ENCODE measurements at places on chromosomes 13 and 19. TPM values are rescaled to one million over a fixed set of nuclear protein-coding genes. Genes with fewer than 3 reads are reported as not detected.

CAPN12 gene
- total RNA-seq = 4.2 TPM

ZNF569 gene
- total RNA-seq = 8.4 TPM

TPTE2 gene
- total RNA-seq = 0.42 TPM

CCL25 gene
- total RNA-seq = not detected

BST2 gene
- 920 TPM for total RNA-seq

ZNF850 gene
- total RNA-seq = 11.8 TPM

C1QTNF9 gene
- total RNA-seq = not detected

TMEM255B gene
- total RNA-seq = 21.0 TPM

PRR22 gene
- total RNA-seq = 0.28 TPM

DNA sequence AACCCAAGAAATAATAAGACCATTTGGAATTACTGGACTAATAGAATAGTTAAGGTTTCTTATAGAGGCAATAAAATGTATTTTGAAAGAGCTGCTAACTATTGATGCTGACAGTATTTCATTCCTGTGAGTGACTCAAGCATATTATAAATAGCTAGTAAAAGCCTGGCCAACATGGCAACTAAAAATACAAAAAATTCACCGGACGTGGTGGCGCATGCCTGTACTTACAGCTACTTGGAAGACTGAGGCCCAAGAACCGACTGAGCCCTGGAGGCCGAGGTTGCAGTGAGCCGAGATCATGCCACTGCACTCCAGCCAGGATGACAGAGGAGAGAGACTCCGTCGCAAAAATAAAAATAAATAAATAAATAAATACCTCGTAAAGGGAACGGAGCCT lies 5.4 kb upstream of the ICAM3 start:
- H3K27ac ChIP-seq = no peak overlapping the region
- no peak overlapping the region for H3K4me3 ChIP-seq

DNA sequence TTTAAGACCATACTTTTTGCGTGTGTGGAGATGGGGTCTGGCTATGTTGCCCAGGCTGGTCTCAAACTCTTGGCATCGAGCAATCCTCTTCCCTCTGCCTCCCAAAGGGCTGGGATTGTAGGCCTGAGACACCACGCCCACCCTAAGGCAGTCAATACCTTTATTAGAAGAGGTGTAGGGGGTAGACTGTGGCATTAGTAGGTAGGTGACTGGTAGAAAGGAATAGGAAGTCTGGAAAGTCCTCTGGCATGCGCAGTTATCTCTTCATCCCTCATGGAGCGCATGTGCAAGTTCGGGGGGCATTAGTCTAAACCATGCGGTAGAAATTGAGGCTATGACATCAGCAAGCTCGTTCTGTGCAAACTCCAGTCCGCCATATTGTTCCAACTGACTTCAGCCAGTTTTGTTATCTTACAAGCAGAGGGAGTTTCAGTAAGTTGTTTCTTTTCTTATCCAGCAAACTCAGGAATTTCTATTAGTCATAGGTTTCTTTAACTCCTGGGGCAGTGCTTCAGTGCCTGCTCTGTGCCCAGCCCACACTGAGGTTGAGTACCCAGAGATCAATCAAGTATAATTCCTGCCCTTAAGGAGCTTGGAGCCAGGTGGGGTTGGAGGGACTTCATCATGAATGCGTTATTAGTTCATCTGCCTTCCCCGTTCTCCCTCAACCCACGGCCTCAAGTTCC lies 7.3 kb upstream of the RANBP3 start:
- no peaks in the 10 kb centered on the region for H3K4me1 ChIP-seq
- H3K27me3 ChIP-seq = no peaks in the 10 kb centered on the region
- H3K27ac ChIP-seq = no peak overlapping the region
- peak; percentile 39 for DNase-seq
- no peaks in the 10 kb centered on the region for H3K36me3 ChIP-seq

DNA sequence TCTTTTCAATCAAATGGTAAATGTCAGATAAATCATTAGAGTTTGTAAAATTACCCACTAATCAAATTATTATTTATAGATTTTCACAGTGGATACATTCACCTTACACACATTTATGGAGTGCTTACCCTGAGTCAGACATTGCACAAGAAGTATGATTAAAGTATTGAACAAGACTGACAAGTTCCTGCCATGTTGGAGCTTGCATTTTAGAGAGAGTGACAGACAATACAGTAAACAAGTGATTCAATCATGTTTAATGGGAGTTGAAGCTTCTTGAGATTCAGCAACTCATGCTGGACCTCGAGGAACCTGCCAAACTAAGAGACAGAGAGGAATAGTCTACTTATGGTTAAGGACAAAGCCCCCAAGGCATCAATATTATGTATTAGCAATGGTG lies 487.8 kb downstream of the PCDH17 start:
- no peaks in the 10 kb centered on the region for H3K36me3 ChIP-seq
- no peak overlapping the region for H3K27ac ChIP-seq
- DNase-seq = no peak
- H3K4me3 ChIP-seq = no peak overlapping the region

DNA sequence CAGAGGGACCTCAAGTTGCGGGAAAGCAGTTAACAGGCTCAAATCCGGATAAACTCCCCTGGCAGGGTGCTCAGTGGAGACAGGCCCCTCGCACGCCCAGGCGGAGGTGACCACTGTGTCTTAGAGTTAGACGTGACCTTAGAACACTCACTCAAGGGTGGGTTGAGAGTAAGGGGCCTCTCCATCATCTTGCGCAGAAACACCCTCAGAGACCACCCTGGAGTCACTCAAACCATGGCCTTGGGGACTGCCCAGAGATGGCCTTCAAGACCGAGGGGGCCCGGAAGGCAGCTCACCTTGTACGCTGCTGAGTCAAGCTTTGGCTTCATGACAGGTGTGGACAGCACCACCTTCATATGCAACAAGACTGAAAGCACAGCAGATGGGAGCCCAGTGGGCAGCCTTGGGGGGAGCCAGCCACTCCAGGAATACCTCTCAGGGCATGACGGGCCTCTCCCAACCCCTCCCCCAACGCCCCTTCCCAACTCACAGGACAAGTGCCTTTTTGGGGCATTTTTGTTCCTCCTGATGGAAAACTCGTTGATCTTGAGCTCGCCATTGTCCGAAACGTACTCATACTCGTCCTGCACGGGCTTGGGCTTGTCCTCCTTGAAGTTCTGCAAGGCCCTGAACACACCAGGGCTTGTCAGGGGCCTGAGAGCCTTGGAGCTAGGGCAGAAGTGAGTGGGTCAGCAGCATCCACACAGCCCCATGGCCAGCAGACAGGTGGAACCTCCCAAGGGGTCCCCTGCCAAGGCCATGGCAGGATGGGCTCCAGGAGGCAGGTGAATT lies 229.2 kb downstream of the TUBA3C start:
- H3K27me3 ChIP-seq = no peaks in the 10 kb centered on the region
- no peaks in the 10 kb centered on the region for H3K36me3 ChIP-seq
- H3K27ac ChIP-seq = no peak overlapping the region

- no peaks in the 10 kb centered on the region for H3K27me3 ChIP-seq
- no peak for DNase-seq
- no peak overlapping the region for H3K4me3 ChIP-seq
- no peaks in the 10 kb centered on the region for H3K36me3 ChIP-seq
- no peak overlapping the region for H3K27ac ChIP-seq
Measured at GRCh38 chr13:90352763-90353162, 994.7 kb upstream of the MIR17HG start.

GRCh38 chr13:74450964-74451363 lies 316.8 kb upstream of the KLF12 start:
- no peak overlapping the region for H3K27ac ChIP-seq
- no peaks in the 10 kb centered on the region for H3K27me3 ChIP-seq
- no peaks in the 10 kb centered on the region for H3K36me3 ChIP-seq
- DNase-seq = no peak
- peaks cover 17% of the 10 kb centered on the region for H3K4me1 ChIP-seq
- no peak overlapping the region for H3K4me3 ChIP-seq

GRCh38 chr19:49775742-49776370 lies 9.1 kb downstream of the AP2A1 start:
- H3K36me3 ChIP-seq = no peaks in the 10 kb centered on the region
- no peaks in the 10 kb centered on the region for H3K27me3 ChIP-seq
- no peak overlapping the region for H3K4me3 ChIP-seq
- no peak for DNase-seq
- H3K27ac ChIP-seq = no peak overlapping the region
- H3K4me1 ChIP-seq = no peaks in the 10 kb centered on the region

DNA sequence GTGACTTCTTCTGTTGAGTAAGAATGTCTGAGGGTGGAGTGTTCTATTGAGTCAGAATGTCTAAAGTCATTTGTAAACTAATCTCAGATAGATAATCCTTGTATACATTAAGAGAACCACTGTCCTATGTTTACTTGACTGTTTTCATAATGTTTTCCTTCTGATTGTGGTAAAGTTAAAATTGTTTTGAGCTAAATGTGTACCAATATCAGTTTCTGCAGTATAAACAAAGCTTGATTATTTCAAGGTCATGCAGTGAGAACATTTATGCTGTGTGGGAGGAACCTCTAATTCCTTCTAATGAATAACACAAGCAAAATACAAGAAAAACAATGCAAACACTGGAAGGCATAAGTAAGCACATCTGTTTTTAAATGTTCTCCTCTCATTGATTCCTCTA lies 434.6 kb downstream of the FGF14 start:
- H3K27me3 ChIP-seq = no peaks in the 10 kb centered on the region
- DNase-seq = no peak
- no peak overlapping the region for H3K4me3 ChIP-seq
- H3K36me3 ChIP-seq = no peaks in the 10 kb centered on the region

DNA sequence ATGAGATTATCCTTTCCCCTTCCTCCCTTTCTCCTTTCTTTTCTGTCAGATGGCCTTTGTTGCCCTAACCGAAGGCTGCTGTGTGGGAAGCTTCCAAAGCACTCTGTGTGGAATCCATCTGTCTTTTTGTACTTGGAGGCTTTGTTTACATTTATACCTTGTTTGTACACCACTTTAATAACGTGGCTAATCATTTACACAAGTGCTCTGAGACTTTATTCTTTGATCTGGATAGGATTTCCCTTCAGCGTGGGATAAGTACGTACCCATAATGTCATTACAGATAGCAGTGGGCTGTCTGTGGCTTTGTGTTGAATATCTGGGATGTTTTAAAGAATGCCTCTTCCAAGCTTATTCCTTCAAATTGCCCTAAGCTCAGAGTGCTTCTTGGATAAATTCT lies 684.7 kb upstream of the SLITRK5 start:
- no peak for DNase-seq
- no peak overlapping the region for H3K4me3 ChIP-seq
- H3K27me3 ChIP-seq = no peaks in the 10 kb centered on the region
- H3K4me1 ChIP-seq = no peaks in the 10 kb centered on the region

- no peaks in the 10 kb centered on the region for H3K4me1 ChIP-seq
- no peak overlapping the region for H3K4me3 ChIP-seq
- no peak overlapping the region for H3K27ac ChIP-seq
- H3K36me3 ChIP-seq = no peaks in the 10 kb centered on the region
- no peak for DNase-seq
Measured at GRCh38 chr13:22748866-22749577, 431.8 kb upstream of the SGCG start.

DNA sequence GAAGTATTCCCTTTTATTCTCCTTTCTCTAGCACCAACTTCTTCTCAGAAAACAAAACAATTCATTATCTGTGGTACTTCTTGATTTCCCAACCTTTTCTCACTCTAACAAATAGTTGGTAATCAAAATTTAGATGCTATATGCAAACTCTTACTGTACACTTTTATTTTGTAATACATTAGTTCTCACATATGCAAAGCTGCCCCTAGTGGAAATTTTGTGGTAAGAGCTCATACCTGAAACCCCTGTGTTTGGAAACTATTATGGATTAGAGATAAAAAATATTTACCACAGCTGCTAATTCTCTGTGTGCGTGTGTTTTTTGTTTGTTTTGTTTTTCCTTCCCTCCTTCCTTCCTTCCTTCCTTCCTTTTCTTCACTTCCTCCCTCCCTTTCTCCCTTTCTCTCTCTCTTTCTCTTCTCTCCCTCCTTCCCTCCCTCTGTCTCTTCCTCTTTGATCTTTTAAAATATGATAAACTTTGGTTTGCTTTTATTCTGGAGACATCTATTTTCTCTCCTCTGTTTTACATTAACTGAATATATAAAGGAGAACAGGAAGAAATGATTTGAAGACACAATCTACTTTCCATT lies 537.4 kb downstream of the SLITRK6 start:
- H3K4me3 ChIP-seq = no peak overlapping the region
- H3K4me1 ChIP-seq = no peaks in the 10 kb centered on the region
- H3K36me3 ChIP-seq = no peaks in the 10 kb centered on the region
- H3K27me3 ChIP-seq = no peaks in the 10 kb centered on the region

DNA sequence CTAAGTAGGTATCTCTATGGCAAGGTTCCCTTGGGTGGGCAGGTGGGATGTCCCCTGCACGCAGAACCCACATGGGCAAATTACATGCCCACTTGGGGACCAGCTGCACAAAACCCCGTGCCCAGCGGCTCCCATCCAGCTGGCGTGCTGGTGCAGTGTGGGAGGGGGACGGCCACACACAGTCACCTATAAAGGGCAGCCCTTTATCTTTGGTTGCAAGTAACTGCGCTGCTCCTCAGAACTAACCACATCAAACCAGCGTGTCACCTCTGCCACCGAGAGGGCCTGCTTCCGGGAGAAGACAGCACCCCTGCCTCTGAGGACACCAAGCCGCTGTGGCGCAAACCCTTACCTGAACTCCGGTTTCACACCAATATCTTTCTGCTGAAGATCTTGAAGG lies 32.2 kb downstream of the ANKRD27 start:
- no peaks in the 10 kb centered on the region for H3K36me3 ChIP-seq
- no peak overlapping the region for H3K27ac ChIP-seq

DNA sequence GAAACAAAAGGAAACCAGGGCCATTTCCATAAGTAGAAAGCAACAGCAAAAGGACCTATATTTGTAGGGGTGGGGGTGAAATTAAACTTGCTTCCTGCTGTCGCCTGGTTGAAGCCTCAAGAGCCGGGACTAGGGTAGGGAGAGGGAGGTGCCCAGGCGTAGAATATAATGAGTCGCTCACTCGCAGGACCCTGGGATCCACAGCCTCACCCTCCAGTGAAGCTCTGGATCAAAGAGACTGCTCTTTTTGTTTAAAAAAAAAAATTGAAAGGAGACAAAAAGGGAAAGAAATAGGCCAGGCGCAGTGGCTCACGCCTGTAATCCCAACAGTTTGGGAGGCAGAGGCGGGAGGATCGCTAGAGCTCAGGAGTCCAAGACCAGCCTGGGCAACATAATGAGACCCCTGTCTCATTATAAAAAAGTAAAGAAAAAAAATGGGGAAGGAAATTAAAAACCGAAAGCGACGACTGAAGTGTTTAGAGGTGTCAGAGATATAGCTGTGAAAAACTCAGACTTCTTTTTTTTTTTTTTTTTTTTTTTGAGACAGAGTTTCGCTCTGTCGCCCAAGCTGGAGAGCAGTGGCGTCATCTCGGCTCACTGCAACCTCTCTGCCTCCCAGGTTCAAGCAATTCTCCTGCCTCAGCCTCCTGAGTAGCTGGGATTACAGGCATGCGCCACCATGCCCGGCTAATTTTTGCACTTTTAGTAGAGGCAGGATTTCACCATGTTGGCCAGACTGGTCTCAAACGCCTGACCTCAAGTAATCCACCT lies 10.9 kb upstream of the ADGRE5 start:
- H3K4me3 ChIP-seq = no peak overlapping the region
- no peak for DNase-seq
- no peaks in the 10 kb centered on the region for H3K36me3 ChIP-seq
- no peaks in the 10 kb centered on the region for H3K4me1 ChIP-seq

- no peaks in the 10 kb centered on the region for H3K4me1 ChIP-seq
- H3K36me3 ChIP-seq = no peaks in the 10 kb centered on the region
- no peak overlapping the region for H3K27ac ChIP-seq
- no peak for DNase-seq
Measured at GRCh38 chr19:5246554-5247155, 94.0 kb downstream of the PTPRS start.
